Skeletal muscle tissue (tissue), 5 donors: ENCODE measurements at places on chromosomes 4 and X. TPM values are rescaled to one million over a fixed set of nuclear protein-coding genes. Genes with fewer than 3 reads are reported as not detected.

HMX1 gene
- total RNA-seq = not detected

RNF113A gene
- total RNA-seq = 9.4 TPM

FGB gene
- total RNA-seq = 3.7 TPM

HELT gene
- not detected for total RNA-seq

TMPRSS11B gene
- total RNA-seq = not detected

SLC34A2 gene
- not detected for total RNA-seq

PPP4R3C gene
- not detected for total RNA-seq

UGT2A1 gene
- under 0.01 TPM for total RNA-seq

NALF2 gene
- total RNA-seq = not detected

BTC gene
- 3.1 TPM for total RNA-seq

PDLIM3 gene
- 415 TPM for total RNA-seq

NMU gene
- not detected for total RNA-seq

ZNF157 gene
- total RNA-seq = 0.52 TPM

HTN1 gene
- total RNA-seq = not detected

TMPRSS11F gene
- total RNA-seq = not detected

IL2RG gene
- 1.0 TPM for total RNA-seq

TGIF2LX gene
- total RNA-seq = not detected
